ENCODE measurements at places on chromosomes 1 and 21. TPM values are rescaled to one million over a fixed set of nuclear protein-coding genes. Genes with fewer than 3 reads are reported as not detected.

YIPF1 gene
- total RNA-seq: 23.8 TPM

FMO1 gene
- total RNA-seq: not detected

PTGER3 gene
- 0.07 TPM for total RNA-seq

CACHD1 gene
- 5.7 TPM for total RNA-seq
